CD4-positive, alpha-beta T cell treated with Interleukin-17A for 4 hours (primary cell): ENCODE measurements at places on chromosomes 1 and 21.

DNA sequence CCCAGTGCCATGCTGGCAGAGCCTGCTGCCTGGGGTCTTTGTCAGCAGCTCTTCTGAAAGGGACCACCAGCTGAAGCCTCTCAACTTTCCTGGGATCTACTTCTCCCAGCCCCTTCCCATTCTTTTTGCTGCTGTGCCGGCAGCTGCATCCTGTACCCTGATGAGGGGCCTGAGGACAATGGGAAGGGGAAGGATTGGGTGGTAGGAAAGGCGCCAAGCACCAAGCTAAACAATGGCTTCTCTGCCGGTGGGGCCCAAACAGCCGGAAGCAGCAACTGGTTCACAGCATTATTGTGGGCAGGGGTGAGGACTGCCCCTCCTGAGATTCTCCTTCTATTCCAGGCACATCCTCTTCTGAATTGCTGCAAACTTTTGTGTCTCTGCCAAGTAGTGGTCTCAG lies 5.0 kb upstream of the EFCAB14 start:
- no peak for DNase-seq

- no peak for DNase-seq
Measured at GRCh38 chr1:83102630-83103071, 896.3 kb downstream of the TTLL7 start.

DNA sequence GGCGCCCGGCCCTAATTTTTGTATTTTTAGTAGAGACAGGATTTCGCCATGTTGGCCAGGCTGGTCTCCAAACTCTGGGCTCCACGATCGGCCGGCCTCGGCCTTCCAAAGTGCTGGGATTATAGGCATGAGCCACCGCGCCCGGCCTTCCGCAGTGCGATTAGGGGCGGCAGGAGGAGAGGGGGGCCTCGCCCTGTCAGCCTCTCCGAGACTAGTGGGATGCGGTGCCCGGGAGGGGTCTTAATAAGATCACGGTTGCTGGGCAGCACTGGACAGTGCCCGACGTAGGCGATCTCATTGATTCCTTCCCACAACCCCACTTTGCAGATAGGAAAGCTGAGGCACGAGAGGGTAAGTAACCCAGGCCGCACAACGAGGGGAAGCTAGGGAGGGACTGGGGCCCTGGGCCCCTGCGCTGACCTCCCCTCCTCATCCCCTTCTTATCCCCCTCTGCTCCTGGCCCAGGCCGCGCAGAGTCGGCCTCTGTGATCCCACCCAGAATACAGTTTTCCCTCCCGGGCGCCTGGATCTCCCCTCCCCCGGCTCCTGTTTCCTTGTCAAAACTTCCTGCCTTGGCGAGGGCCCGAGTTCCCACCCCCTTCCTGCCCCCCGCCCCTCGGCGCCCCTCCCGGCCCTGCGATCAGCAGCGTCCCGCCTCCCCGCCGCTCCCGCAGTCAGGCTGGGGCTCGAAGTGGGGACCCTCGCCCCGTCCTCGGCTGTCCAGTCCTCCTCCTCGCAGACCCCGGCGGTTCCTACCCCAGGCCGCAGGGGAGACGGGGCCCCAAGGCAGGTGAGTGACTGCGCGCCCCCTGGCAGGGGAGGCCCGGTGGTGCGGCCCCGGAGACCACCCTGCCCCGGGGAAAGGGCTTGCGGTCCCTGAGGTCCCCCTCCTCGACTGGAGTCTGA lies at the start of gene PEAR1:
TSS of gene PEAR1 (plus strand) at position 671 of the 906 bp plus-strand sequence. CDS start 10,209 bp downstream, outside the sequence.
- DNase-seq: peak; percentile 43

- DNase-seq: no peak
Measured at GRCh38 chr1:107941123-107941522, 23.9 kb downstream of the VAV3 start.

- no peak for DNase-seq
Measured at GRCh38 chr1:17696417-17697301, 58.5 kb upstream of the ACTL8 start.

DNA sequence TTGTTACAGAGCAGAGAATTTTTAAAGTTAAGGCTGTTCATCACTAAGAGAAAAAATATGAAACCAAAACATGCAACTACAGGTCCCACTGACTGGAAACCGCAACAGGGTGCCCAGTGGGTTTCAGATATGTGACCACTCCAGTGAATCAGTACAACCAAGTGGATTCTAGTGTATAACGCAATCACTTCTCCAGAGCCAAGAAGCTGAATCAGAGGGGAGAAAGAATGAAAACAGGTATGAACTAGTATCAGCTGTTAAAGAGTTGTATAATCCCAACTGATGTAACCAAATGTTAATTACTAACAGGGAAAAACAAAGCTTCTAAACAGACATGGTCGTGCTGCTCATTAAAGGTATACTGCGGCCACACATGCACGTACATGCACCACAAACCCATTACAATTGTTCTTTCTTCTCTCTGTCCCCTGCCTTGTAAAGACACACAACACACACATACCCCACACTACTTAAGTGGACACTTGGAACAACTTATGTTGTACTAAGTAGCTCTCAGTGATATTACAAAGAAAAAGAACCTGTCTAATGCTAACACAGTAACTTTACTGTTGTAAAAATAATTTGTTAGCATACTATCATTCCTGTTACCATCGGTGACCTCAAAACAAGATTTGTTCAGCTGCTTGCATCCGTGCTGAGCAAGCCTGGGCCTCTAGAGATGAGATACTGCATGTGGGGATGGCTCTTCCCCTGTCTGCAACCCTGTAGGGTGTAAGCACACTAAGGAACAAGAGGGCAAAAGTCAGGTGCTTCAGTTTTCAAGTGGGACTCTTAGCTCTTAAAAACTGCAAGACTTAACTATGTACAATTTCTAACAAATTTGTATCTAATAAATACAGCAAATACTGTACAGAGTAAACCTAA lies 74.2 kb downstream of the PTPN14 start:
- DNase-seq: no peak
